ENCODE measurements at places on chromosomes 4 and X. TPM values are rescaled to one million over a fixed set of nuclear protein-coding genes. Genes with fewer than 3 reads are reported as not detected.

The PDLIM3 gene
- total RNA-seq, result 13.6 TPM

The ATOH1 gene
- not detected for total RNA-seq

The NSUN7 gene
- total RNA-seq, result 0.24 TPM

The UGT2B17 gene
- not detected for total RNA-seq

DNA sequence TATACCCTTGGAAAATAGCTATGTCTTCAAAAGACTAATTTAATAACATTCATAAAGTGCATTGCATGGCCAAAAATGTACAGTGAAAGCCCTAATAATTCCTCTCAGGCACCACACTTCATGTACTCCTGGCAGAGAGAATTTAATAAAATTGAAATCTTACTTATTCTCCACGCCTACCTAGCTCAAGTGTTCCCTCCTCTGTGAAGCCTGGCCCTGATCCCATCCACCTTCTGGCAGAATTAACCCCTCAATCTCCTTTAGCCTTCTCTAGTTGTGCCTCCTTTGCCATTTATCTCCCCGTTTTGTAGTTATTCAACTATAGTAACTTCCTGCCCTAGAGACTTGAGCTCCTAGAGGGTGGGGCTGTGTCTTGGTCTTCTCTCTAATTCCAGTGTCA is 26.7 kb downstream of the ACE2 start:
- no peak for DNase-seq

- peak; percentile 28 for DNase-seq
These were observed 37.4 kb upstream of the SPON2 start for GRCh38 chr4:1209821-1210220.

DNA sequence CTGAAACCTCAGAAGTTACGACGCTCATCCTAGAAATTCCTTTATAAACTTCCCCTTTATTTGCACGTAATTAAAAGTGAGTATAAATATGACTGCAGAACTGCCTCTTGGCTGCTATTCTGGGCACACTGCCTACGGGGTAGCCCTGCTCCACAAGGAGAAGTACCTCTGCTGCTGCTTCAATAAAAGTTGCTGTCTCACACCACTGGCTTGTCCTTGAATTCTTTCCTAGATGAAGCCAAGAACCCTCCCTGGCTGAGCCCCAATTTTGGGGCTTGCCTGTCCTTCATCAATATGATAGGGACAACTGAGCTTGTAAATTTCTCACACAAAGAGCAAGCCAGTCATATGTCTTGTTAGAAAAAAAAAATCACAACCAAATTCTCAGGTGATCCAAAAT is 115.8 kb downstream of the VEGFC start:
- DNase-seq, result no peak

- peak; percentile 6 for DNase-seq
These were observed 105.6 kb upstream of the SMIM31 start for GRCh38 chr4:164648151-164648848.

DNA sequence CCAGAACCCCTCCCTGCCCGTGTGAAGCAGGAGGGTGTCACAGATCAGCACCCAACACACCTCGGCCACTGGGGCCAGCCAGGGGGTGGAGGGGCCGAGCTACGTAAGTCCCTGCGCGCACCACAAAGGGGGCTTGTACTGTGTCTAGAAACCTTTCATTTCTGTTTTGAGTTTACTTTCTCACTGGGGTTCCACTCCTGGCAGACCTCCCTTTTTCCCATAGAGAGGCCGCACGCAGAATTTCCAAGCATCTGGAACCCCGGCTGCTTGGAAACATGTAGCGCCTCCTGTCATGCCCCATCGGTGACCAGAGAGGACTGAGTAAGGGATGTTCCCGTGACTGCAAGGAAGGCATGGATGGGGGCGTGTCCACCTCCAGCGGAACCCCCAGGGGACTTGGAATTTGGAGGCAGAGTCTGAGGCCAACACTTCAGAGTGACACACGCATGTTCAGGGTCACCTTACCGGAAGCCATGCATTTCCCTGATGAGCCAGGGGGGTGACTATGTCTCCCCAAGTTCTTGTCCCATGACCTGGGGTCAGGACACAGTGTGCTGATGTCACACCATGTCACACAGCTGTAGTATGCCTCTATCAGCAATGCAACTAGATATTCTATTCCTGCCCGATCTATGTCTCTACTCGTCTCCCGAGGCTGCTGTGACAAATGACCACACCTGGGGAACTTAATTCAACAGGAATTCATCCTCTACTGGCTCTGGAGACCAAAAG is 105.3 kb downstream of the DHRSX start:
- DNase-seq, result no peak

DNA sequence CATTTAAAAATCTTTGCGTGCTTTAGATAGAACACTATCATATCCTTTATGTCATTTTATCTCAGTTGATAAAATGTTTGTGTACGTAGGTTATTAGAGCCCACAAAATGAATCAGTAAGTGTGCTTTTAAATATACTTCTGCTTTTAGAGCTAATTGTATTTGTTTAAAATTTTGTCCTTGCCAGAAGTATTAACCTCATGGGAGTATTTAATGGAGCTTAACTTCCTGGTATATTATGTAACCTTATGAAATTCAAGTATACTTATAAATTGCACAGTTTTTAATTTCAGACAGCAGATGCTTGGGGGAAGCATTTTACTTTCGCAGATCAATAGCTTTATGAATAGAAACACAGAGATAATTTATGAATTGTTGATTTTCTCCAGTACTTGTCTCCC is 90.2 kb downstream of the DIPK2B start:
- no peak for DNase-seq

DNA sequence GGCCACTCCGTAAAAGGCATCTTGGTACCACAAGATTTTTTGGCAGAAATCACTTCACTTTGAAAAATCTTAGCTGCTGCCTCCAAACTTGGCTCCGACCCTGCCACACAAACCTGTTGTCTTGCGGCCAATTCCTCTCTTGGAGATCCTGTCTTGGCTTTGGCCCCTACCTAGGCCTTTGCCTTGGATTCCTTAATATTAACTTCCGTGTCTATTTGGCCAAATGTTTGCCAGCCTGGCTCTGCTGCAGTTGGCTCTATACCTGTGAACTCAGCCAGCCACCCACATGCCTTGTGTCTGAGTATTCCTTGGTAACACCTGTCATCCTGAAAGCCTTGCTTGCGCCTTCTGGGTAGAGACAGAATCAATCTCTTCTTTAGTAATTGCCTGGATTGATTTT is 12.5 kb downstream of the GRXCR1 start:
- DNase-seq, result no peak

DNA sequence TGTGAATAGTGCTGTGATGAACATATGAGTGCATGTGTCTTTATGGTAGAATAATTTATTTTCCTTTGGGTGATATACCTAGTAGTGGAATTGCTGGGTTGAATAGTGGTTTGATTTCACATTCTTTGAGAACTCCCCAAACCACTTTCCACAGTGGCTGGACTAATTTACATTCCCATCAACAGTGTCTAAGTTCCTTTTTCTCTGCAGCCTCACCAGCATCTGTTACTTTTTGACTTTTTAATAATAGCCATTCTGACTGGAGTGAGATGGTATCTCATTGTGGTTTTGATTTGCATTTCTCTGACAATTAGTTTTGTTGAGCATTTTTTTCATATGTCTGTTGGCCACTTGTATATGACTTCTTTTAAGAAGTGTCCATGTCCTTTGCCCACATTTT is 29.1 kb downstream of the JADE3 start:
- DNase-seq, result peak; percentile 13

Measured in RPMI7951 (cell line).